CD4-positive, alpha-beta T cell treated with Interleukin-4 for 4 hours (primary cell): ENCODE measurements at places on chromosomes 5 and 9.

GRCh38 chr5:58054018-58054417 lies 405.9 kb downstream of the PLK2 start:
- DNase-seq = no peak

DNA sequence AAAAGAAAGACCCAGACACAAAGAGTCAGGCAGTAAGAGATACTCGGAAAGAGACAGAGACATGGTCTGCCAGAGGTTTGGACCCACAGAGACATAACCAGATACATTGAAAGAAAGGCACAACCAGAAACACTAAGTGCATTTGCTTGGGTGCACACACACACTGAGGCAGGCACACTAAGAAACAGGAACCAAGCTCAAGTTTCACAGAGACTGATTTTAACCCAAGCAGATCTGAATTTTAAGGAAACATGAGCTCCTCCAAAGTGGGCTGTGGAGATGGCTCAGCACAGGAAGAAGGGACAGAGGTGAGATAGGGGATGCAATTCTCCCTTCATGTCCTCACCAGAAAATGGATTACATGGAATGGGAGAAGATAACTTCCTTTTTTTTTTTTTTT lies 9.5 kb downstream of the AQP3 start:
- DNase-seq = no peak

GRCh38 chr5:177456591-177456964 lies 10.0 kb downstream of the PRR7 start:
- no peak for DNase-seq

DNA sequence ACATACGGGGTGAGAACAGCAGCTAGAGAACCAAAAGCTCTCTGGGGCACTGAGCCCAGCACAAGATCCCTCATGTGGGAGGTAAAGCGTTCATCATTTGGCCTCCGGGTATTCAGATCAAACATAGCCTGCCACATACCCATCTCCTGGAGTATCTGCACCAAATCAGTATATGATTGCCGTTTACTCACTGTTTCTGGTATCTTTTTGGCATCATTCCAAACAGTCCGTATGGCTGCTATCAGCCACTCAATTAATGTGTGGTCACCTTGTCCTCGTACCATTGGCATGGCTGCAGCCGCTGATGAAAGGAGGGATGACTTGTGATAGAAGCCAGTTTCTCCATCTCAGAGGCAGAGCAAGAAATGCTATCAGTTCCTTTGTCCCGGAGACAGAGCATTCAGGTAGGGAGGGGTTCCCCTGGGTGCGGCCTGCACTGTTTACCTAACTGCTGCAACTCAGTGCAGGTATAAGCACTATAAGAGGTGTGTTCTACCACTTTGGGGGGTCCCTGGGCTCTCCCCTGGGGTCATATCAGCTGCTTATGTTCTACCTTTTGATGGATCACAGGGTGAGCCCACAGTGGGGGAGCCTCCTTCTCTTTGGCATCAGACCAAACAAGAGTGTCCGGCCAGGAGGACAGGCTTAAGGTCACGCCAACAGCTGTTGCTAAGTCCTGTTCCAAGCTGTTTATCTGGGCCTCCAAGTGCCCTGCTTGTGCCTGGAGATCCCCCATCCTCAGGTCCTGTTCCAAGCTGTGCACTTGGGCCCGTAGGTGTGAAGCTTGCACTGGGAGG lies 9.4 kb downstream of the DMAC1 start:
- no peak for DNase-seq

DNA sequence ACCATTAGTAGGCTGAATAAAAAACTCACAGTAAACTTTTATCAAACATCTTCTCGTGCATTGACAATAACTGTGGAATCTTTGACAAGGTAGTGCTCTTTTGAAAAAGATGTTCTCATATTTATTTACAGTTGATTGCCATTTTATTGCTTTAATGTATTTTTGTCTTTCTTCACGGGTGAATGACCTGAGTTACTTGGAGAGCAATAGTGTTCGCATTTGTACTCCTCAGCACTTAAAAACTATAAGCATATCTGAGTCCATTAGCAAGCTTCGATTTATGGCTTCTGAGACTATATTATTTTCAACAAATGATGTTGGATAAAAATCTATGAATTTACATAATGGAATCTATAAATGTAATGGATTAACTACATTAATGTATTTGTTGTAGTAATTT lies 1012.3 kb downstream of the CDH9 start:
- no peak for DNase-seq

- no peak for DNase-seq
Measured at GRCh38 chr5:3339092-3339797, 256.4 kb upstream of the IRX1 start.

GRCh38 chr9:84978661-84979060 lies 309.1 kb downstream of the NTRK2 start:
- no peak for DNase-seq

GRCh38 chr5:95995962-95996489 lies 34.4 kb upstream of the ELL2 start:
- no peak for DNase-seq

- DNase-seq = no peak
Measured at GRCh38 chr9:121914604-121915303, 178.4 kb downstream of the TTLL11 start.

DNA sequence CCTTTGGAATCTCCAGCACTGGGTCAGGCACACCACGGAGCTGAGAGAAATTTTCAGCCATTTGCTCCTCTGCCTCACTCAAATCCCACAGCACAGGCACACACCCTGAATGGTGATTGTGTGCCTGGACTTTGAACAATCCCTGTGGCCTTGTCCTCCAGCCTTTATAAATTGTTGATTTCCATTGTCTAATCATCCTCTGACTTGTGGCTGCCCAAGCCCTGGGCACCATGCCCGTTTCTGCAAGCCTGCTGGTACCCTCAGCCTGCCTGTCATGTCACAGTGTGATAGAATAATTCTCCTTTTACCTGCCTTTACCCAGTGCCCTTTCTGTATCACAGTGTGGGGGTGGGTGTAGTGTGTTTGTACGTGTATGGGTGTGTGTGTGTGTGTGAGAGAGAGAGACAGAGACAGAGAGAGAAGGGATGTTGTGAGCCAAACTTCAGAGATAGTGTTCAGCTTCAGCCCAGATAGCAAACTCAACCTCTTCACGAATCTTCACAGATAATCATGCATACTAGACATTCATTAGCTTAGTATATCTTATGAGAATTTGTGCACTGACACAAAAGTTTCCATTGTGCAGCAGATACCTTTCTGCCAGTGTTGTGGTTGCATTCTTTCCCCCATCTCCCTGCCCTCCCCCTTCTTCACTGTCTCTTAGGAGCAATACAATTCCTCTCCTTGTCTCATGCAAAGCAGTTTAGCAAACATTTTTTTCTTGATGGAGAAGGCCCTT lies 27.8 kb upstream of the SLC44A1 start:
- DNase-seq = no peak

DNA sequence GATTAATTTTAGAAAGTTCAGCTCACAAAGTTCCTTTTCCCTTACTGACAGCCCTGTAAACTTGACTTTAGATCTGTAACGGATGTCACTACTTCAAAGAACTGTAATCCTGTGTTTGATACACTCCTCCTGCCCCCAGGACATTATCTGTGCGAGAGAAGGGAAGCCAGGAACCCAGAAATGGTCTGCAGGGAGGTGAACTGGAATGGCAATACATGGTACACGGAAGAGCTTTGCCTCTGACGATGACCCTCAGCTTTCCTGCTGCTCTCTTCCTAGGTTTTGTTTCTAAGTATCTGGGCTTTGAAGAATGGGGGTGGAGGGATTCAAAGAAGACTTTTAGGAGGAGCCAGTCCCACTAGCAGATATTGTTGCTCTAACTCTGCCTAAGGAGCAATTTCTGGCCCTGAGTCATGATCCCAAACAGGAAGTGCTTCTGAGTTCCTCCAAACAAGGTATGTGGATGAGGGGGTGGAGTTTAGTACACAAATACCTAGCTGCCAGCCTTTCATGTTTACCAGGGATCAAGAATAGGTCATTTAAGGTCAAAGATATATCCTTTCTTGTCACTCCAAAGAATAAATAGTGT lies 43.4 kb upstream of the TMC1 start:
- no peak for DNase-seq

DNA sequence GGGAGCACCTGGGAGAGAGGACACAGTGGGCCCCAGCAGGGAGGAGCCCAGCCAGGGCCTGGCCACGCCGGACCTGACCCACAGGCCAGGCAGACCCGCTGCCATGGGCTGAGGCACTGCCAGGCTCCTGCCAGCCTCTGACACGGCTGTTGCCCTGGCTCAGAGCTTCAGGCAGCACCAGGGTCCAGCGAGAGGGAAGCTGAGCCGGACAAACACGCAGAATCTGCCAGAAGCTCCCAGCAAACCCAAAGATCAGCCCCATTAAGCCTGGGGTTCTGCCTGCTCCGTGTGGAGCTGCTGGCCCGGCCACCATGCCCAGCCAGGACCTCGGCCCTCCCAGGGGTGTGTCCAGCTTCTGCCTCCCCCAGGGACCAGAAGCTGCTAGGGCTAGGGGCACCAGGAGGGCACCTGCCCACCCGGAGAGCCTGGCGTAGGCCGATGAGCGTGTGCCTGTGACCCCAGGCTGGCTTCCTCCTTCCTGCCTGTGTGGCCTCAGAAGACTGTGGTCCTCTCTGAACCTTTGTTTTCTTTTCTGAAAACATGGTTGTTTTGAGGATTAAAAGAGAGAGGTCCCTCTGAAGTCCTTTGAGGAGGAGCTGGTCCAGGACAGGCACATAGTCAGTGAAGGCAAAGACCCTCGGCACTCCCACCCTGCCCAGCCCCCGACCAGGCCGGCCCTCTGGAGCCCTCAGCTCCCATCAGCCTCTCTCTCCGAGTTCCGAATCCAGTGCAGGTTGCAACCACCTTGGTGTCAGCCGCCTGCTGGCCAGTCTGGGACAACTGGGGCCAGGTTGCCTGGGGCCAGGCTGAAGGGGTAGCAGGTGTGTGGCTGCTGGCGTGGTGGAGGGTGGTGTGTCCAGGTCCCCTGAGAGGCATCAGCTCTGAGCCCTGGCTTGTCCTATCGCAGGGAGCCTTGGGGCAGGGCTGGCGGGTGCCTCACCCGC lies 39.6 kb downstream of the KCNT1 start:
- DNase-seq = no peak

DNA sequence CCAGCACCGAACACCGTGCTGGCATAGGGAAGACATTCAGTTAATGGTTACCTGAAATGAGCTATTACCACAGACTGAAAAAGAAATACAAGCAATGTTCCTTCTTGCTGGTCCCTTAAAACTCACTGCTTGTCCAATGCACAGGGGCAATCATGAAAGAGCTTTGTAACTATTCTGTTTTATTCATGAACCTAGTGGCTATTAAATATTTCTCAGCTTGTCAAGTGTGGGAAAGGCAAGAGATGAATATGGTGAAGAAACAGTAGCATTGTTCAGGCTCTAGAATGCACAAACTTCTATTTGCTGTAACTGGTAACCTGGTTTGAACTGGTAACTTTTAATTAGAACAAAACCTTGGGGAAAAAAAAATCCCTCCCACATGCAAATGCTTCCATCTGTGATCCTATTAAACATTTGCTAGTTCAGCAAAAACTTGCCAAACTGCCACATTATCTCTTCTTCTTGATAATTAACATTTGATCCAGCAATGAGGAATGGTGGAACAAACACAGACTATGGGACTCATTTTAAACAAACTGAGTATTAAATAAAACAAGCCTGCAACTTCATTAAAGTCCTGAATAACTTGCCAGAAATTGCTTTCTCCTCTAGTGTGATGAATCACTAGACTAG lies 36.1 kb downstream of the YIPF5 start:
- DNase-seq = no peak

GRCh38 chr9:84136119-84136868 lies 155.7 kb downstream of the RMI1 start:
- no peak for DNase-seq

DNA sequence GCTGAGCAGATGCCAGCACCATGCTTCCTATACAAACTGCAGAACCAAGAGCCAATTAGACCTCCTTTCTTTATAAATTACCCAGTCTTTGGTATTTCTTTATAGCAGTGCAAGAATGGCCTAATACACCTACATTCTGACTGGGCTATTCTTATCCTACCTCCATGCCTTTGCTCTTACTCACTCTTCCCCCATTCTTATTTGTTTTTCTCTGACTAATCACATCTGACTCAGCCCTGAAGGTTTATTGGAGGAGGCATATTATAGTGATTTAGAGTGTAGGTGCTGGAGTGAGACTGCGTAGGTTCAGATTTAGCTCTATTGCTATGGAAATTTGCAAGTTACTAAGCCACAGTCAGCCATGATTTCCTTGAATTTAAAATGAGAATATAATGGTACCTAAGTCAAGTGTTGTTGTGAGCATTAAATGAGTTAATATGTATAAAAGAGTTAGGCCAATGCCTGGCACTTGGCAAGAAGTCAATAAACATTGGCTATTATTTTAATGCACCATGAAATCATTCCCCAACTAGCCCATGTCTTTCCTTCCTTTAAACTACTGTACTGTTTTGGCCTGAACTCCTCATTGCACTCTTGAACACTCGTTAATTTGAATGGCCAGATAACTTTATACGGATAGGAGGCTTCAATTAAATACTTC lies 531.2 kb upstream of the ZNF608 start:
- DNase-seq = no peak

GRCh38 chr9:123406691-123407216 lies 50.8 kb downstream of the CRB2 start:
- no peak for DNase-seq

DNA sequence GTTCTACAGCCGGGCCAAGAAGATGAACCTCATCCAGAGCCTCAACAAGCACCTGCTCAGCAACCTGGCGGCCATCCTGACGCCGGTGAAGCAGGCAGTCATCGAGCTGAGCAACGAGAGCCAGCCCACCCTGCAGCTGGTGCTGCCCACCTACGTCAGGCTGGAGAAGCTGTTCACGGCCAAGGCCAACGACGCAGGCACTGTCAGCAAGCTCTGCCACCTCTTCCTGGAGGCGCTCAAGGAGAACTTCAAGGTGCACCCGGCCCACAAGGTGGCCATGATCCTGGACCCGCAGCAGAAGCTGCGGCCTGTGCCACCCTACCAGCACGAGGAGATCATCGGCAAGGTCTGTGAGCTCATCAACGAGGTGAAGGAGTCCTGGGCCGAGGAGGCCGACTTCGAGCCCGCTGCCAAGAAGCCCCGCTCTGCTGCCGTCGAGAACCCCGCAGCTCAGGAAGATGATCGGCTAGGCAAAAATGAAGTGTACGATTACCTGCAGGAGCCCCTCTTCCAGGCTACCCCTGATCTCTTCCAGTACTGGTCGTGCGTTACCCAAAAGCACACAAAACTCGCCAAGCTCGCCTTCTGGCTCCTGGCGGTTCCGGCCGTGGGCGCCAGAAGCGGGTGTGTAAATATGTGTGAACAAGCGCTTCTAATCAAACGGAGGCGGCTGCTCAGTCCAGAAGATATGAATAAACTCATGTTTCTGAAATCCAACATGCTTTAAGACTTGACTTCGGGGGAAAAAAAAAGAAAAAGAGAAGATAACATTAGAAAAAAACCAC lies 28.5 kb downstream of the AMBP start:
- no peak for DNase-seq

DNA sequence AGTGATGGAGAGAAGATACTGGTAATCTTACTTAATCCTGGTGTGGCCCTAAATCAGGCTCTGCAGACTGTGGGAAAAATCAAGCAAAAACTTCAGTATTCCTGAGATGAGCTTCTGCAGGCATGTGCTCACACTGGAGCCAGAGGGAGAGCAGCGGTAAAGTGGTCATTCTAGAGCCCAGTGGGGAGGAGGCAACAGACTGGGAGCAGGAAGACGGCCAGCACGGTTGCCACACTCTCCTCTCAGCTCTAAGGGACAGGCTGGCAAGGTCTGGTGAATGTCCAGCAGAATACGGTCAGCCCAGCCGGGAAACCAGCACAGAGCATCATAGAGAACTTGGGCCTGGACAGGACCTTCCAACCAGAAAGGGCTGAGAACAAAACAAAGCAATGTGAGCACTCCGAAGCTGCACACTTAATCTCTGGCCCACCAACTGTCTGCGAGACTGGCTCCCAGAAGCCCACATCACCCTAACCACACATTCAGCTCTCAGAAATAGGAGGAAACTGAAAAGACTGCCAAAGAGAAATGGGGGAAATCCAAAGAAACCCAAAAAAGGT lies 30.3 kb downstream of the MED27 start:
- DNase-seq = no peak
